Stimulated activated naive CD8-positive, alpha-beta T cell treated with anti-CD3 and anti-CD28 coated beads, Interleukin-15, Interleukin-2, amounts not matched to agents 100 U/mL and 50 U/mL, for 24 hours (primary cell): ENCODE measurements at places on chromosomes 4 and X.

GRCh38 chr4:8773124-8773931 lies 98.3 kb downstream of the HMX1 start:
- no peak for DNase-seq

- DNase-seq: no peak
These were observed 1.9 kb upstream of the DGAT2L6 start for GRCh38 chrX:70175338-70175737.

DNA sequence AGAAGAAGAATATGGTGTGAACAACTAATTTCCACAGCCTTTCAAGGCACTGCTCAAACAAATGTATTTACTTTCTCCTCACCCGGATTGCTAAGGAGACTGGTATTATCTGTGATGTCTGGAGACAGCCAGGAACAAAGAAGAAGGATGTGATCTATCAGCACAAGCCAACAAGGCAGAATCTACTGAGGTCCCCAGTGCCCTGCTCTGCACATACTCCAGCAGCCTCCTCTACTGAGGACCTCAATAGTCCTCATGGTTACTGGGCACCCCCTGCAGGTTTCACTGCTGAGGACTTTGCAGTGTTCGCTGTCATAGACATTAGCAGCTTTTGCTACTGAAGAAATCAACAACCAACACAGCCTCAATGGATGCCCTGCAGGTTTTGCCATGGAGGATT lies 930.1 kb downstream of the ADGRL3 start:
- no peak for DNase-seq

- no peak for DNase-seq
These were observed 141.3 kb downstream of the PALLD start for GRCh38 chr4:168637872-168638756.

- DNase-seq: no peak
These were observed 111.2 kb upstream of the PLS3 start for GRCh38 chrX:115449742-115450141.

DNA sequence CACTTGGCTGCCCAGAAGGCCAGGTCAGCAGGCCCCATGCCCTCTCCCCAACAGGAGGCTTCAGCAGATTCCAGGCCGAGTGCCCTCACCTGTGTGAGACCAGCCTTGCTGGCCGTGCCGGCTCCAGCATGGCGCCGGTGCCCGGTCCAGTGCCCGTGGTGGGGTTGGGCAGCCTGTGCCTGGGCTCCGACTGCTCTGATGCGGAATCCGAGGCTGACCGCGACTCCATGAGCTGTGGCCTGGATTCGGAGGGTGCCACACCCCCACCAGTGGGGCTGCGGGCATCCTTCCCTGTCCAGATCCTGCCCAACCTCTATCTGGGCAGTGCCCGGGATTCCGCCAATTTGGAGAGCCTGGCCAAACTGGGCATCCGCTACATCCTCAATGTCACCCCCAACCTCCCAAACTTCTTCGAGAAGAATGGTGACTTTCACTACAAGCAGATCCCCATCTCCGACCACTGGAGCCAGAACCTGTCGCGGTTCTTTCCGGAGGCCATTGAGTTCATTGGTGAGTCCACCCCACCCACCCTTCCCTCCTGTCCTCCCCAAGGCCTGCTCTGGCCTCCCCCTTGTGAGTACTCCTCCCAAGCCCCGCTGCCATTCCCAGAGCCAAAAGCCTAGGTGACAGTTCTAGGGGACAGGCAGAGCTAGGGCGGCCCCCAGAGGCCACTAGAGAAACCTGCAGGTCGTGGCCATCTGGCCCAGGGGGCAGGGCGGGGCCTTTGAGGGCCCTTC lies 2.3 kb downstream of the DUSP9 start:
- peak; percentile 46 for DNase-seq

- DNase-seq: no peak
These were observed 48.4 kb upstream of the MSANTD1 start for GRCh38 chr4:3200423-3201090.

GRCh38 chrX:123330229-123330942 lies 146.3 kb downstream of the GRIA3 start:
- DNase-seq: no peak

- DNase-seq: no peak
These were observed 404.4 kb upstream of the RASGEF1B start for GRCh38 chr4:81876106-81876505.

GRCh38 chr4:912548-913279 lies 19.4 kb downstream of the GAK start:
- DNase-seq: no peak

- DNase-seq: no peak
These were observed 7.6 kb upstream of the TLR2 start for GRCh38 chr4:153676486-153676885.
